T-helper 2 cell treated with Interferon-gamma antibody and Interleukin-4, amounts not matched to agents 5 μg/mL and 100 μg/mL, for 36 hours (primary cell): ENCODE measurements at places on chromosomes 7 and 10.

DNA sequence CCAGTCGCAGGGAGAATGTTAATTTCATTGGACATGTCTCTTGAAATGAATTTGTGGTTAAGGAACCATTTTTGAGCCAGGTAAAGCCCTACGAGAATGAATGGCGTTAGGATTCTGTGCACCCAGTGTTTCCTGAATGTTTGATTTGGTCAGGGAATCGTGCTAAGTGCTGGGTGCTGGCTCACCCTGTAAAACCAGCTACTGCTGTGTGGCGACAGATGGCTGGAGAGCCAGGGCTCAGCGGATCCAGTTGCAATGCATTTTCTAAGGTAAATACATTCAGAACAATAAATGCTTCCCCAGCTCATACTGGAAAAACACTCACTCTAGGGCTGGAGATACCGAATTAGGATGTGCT, 355.5 kb downstream of the GLRX3 start:
- DNase-seq: no peak

DNA sequence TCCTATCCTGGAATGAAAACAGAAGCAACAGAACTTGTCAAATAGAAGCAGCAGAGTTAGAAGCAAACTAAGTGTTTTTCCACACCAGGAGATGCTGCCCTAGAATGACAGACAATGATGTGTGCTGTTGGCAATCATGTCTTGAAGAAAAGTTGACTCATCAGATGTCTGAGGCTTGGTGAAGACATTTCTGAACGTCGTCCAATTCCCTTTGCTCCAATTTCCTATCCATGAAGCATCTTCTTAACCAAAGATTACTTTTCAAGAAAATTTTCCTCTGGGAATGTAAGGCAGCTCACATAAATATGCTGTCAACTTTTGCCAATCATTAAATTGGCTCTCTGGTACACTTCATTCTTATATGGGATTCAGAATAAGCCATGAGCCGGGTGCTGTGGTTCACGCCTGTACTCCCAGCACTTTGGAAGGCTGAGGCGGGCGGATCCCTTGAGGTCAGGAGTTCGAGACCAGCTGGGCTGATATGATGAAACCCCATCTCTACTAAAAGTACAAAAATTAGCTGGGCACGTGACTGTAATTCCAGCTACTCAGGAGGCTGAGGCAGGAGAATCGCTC, 34.6 kb downstream of the MALSU1 start:
- DNase-seq: no peak

DNA sequence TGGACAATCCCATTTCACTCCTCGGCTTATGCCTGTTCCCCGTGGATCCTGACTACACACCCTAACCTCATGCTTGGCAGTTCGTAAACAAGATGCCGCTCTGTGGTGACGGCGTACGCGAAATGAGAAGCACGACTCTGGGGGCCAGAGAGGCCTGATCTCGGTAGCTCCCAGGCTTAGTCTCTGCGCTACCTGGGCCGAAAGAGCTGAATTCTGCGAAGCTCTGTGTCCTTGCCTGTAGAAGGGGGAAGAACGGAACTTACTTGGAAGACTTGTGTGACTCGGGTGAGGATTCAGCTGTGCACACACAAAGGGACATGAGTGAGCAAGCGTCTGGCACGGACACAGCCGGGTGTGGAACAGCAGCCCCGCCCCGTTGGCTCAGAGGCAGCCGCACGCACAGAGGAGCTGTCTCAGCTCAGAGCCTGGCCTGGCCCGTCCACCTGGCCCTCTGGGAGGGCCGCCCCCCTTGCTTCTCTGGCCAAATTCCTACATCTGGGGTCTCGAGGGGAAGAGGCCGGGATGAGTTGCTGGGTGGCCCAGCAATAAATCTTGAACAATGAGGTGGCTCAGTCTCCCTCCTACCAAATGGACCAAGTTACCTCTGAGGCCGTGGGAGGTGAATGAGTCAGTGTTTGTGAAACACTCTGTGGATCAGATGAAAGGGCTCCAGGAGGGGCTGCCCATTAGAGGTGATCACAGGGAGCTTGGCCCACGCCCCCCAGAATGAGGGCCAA, 83.8 kb downstream of the PDGFA start:
- DNase-seq: peak; percentile 13

DNA sequence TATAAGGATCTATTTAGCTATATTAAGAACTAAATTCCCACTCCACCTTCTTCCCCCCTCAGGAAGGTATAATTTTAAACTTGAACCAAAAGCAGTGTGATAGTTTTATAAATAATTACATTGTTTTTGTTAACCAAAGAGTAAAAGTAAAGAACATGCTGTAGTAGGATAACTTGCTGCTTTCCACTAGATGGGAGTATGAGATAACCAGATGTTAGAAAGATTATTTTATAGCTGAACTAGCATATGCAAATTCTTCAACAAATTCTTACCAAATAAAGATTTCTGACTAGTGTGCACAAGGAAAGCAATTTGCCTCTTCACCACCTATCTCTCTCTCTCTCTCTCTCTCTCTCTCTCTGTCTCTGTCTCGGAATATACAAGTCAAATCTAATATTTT, 31.8 kb downstream of the TES start:
- DNase-seq: no peak

DNA sequence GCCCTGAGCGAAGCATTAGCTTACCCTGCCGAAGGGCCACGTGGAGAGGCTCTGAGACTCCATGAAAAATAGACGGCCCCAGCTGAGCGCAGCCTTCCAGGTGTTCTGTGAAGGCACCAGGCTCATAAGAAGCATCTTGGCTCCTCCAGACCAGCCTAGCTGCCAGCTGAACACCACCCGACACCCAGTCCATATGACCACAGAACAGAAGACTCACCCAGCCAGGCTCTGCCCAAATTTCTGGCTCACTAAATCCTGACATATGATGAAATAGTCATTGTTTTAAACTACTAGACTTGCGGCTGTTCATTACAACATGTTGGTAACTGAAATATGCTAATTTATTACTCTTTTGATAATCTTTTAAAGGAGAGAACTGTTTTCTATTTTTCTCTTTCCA, 99.5 kb upstream of the ABI1 start:
- no peak for DNase-seq

- DNase-seq: peak; percentile 51
These were observed 733 bp downstream of the PRKCQ start for GRCh38 chr10:6579183-6579903.

GRCh38 chr7:23012908-23013714, 819 bp downstream of the HYCC1 start:
- DNase-seq: no peak

- no peak for DNase-seq
These were observed 78.4 kb downstream of the SEC23IP start for GRCh38 chr10:119970963-119971362.

DNA sequence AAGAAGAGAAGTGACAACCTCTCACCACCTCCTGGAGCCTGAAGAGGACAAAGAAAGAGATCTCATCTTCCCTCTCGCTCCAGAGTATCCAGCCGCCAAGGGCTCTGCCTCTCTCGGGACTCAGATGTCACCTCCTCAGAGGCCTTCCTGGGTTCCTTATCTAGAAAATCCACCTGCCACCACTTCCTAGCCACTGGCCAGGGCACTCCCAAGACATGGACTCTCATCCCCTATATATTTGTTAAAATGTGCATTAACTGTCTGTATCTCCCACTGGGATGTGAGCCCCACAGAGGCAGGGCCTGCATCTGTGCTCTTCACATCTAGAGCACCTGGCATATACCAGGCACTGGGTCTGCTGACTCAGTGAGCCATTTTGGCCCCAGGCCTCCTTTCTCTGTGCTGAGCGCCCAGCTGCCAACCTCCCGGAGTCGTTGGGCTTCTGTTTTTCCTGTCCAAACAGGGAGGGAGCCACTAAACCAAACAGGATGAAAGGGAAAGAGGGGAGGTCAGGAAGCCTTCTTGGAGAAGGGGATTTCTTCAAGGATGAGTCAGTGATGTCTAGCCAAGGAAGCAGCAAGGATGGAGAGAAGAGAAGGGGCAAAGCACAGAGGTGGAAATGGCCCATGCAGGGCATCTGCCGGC, 58.9 kb downstream of the KCNMA1 start:
- no peak for DNase-seq

- DNase-seq: no peak
These were observed 71.6 kb downstream of the ADCYAP1R1 start for GRCh38 chr7:31123726-31124125.

GRCh38 chr7:106793015-106793975, 71.8 kb upstream of the PIK3CG start:
- DNase-seq: no peak

DNA sequence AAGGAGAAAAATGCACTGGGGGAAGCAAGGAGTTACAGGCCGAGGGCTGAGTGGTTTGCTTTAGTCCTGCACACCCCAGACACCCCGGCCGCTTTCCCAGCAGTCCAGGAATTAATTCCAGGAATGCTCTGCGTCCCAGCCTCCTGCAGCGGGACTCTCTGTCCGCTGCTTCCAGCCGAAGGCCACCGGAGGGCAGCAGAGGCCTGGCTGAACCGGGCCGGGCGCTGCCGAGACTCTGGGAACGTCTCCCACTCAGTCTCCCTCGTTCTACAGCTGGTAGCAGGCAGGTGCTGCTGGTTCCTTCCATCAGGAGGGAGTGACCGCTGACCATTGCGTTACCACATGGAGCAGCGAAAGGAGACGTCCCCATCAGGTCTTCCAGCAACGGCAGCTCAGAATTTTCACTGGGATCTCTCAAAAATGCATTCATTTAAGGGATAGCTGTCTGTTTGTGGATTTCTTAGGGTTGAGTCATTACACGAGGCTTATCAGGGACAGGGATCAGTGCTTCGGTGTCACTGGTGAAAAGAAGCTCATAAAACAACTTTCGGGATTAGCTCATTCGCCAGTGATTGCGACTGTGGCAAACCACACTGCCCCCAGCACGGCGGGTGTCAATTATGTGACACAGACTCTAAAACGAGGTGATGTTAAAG, 24.9 kb upstream of the PITRM1 start:
- DNase-seq: peak; percentile 91

DNA sequence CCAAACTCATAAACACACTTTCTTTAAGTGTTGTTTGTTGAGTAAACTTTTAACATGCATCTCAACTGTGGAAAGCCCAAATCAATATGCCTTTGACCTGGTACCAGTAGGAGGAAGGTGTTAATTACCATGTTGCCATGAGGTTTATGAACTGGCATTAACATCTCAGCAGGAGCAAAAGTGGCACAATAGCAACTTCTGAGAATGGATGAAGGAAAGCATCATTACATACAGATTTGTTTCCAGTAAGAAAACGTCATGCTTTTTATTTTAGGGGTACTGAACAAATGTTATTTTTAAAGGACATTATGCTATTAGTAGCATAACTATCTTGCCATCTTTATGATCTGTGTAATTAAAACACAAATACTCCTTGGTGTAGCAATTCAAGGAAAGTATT, 51.1 kb downstream of the ARMC3 start:
- DNase-seq: no peak

DNA sequence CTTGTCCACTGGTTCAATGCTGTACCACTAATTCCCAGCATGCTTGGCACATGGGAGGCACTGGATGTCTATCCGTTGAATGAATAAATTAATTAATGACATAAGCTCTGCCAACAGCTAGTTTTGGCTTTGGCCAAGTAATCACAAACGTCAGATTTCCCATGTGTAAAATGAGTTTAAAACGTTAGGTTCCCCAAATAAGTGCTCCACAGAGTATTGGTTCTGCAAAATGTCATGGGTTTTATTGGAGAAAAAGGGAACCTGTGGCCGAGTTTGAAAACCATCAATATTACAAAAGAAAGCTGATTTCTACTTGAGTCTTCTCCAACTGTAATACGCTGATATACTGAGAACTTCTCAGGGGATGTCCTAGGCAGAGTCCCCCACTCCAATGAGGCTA, 23.2 kb downstream of the ELMO1 start:
- DNase-seq: no peak

DNA sequence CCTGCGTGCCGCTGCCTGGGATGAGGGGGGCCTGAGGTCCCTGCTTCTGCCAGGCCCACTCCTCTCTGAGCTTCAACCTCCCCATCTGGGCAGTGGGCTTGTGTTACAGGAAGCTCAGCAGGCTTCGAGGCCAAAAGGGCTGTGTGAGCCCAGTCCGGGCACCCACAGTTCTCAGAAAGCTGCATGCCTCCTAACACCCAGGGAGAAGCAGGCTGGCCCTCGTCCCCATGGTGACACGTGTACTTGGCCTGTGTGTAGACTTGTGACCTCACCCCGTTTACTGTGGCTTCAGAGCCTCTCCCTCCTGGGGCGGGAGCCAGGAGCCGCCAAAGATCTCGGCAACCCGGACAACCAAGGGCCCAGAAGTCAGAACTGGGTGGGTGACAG, 2.2 kb upstream of the GRIFIN start:
- no peak for DNase-seq

GRCh38 chr7:31885171-31885570, 185.0 kb downstream of the PDE1C start:
- DNase-seq: no peak

- no peak for DNase-seq
These were observed 872 bp upstream of the HMX2 start for GRCh38 chr10:123146894-123147634.
